ENCODE measurements at places on chromosomes 4 and X.

GRCh38 chr4:16158504-16158852 is 67.8 kb downstream of the TAPT1 start:
- no peak for DNase-seq

- no peak for DNase-seq
Observed at GRCh38 chrX:106927023-106927422, 6.8 kb downstream of the CLDN2 start.

DNA sequence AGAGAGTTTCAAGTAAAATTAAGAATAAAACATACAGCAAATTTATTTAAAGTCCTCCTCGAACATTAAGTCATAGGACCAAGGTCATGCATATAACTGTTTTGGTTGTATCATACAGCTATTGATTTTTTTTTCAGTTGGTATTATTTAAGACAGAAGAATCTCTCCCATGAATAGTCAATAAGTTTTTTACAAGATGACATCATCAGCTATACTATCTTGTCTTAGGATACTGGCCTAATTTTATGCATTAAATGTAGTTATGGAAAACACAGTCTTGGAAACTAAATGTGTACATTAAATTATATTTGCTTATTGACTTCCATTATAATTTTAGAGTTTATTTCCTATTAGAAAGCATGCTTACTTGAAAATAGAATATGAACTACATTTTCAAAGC is 755.9 kb downstream of the PCDH19 start:
- no peak for DNase-seq

DNA sequence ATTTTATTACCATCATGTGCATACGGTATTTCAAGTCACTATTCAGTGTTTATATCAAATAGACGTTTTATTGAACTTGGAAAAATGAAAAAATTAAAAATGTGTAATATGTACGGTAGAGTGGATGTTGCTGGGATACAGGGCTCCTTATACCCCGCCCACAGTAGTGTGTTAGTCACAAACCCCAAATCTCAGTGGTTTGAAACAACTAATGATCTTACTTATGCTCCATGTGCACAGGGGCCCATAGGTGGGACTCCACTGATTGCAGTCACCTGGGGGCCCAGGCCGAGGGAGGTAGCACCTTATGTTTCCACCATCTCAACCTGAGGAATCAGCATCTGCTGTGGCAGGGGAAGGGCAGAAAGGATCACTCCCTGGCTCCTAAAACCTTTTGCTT is 18.1 kb downstream of the LSM6 start:
- no peak for DNase-seq

- no peak for DNase-seq
Observed at GRCh38 chr4:80422727-80423404, 87.3 kb downstream of the CFAP299 start.

GRCh38 chrX:114252186-114252585 is 331.7 kb upstream of the HTR2C start:
- no peak for DNase-seq

- DNase-seq = no peak
Observed at GRCh38 chr4:59869559-59869958, 1330.6 kb upstream of the ADGRL3 start.

GRCh38 chr4:152245680-152246079 is 290.2 kb downstream of the FBXW7 start:
- no peak for DNase-seq

DNA sequence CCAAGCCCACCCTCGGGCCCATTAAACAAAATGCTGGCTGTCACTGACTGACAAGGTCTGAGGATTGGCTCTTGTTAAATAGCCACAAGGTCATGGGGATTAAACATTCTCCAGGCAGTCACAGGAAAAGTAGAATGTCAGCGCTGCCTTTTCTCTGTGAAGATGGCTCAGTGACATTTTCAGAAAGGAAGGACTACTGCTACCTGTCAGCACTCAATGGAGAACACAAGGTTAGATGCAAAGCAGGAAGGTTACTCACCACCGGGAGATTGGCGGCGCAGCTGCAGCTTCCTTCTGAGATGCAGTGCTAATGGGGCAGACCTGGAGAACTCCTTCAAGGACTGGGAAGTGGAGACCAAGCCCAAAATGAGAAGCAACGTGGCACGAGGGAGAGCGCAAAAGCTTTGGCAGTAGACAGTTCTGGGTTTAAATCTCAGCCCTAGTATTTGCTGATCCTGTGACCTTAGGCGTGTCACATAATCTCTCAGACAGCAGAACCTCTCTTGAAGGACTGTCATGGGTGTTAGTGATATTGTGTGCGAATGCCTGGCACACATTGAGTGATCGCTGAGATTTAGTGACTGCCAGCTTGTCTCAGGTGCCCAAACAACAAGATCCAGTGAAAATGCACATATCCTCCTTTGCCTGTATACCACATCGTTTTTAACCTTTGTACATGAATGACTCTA is 213.1 kb upstream of the BOD1L1 start:
- DNase-seq = no peak

Measured in left forelimb (tissue), 1 donor.